Stimulated activated CD4-positive, alpha-beta T cell treated with anti-CD3 and anti-CD28 coated beads, Interleukin-15, amount 100 ng/mL, for 48 hours (primary cell): ENCODE measurements at places on chromosomes 13 and 19.

DNA sequence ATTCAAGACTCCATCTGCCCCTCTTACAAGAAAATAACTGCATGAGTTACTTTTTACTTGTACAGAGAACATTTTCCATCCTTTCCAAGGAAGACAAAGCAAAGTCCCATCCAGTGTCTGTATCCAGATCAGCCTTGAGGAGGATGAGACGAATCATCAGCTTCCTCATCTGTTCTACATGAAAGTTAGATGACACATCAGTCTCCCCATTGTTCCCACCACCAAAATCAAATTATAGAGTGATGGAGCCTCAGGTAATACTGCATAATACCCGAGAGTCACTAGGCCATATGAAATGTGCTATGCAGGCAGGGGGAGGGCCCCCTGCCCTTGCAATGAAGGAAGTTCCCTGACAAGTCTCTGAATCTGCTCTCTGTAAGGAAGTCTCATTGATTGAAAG lies 1244.6 kb upstream of the SLC10A2 start:
- no peak for DNase-seq

GRCh38 chr19:19697589-19697988 lies 28.9 kb downstream of the ZNF101 start:
- DNase-seq: no peak

DNA sequence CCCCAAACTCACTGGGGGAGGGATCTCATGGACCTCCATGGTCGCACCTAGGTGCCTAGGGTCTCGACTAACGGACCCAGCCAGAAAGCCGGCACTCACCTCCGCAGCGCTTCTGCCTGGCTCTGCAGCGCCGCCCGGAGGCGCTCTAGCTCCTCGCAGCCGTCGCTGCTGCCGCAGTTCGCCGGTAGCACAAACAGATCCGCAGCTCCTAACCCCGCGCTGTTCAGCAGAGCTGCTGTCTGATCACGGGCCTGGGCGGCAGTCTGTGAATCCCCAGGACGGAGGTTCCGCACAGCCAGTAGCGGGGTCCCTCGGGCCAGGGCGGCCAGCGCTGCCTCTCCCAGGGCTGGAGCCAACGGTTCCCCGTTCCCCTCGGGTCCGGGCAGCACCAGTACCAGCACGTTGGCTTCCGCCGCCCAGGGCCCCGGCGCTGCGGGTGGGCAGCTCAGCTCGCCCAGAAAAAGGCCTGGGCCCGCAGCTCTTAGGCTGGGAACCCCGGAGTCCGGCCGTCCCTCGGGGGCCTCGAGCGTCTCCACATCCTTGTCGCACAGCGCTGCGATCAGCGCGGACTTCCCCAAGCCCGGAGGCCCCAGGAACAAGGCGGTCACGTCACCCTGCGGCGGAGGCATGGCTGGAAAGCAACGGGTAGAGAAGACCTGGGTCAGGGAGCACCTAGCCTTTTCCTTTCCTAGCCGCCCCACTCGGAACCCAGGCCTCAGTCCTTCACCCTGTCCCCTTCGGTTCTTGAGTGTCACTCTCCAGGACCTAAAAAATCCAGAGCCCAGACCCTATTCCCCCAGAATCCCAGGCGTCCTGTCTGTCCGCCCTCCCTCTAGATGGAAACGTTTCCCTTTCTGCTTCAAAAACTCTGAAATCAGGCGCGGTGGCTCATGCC lies 977 bp downstream of the IRGQ start:
- peak; percentile 62 for DNase-seq

DNA sequence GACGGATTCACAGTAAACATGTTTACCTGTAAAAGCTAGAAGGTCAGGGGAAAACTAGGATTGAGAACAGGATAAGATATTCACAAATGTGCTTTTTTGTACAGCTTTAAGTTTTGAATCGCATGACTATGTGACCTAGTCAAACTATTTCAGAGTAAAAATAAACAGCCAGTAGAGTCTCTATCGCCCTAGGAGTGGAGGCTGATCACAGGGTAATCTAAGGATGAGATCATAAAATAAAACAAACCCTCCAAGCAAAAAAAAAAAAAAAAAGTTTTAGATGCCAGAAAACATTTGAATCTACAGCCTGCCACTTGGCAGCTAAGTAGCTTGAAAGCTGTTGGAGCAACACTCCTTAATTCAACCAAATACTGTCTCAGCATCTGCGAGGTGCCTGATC lies 26.8 kb downstream of the ZNF350 start:
- DNase-seq: no peak

- no peak for DNase-seq
Measured at GRCh38 chr13:93824286-93824685, 597.7 kb downstream of the GPC6 start.

DNA sequence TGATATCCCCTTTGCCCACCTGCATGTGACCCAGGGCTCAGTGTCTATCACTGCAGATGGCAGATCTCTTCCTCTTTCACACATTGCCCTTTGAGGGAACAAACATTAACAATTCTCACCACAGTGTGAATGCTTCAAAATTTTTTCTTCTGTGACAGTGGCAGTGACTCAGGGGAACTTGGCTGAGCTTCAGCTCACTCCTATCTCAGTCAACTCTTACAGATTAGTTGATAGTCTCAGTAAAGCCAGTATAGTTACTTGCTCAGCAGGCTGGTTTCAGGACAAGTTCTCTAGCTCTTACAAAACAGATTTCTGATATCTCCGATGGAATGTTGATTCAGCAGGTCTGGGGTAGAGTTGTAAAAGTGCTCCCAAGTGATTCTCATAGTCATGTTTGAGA lies 166.9 kb downstream of the DLEU7 start:
- no peak for DNase-seq

GRCh38 chr19:3146677-3147100 lies 10.9 kb downstream of the GNA15 start:
- peak; percentile 67 for DNase-seq

DNA sequence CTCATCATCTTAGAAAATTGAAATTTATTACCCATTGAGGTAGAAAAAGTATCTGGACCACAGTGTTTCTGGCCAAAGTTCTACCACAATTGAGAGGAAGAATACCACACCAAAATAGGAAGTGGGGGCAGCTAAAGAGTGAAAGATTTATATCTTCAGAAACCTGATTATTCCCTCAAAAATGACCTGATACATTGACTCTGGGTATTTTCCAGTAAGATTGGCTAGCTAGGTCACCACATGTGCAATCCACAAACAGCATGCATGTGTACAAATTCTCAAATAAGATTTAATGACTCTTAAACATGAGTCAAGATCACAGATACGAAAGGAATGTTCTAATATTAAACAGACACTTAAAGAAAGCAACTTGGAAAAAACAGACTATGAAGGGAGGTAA lies 1516.2 kb upstream of the PCDH20 start:
- no peak for DNase-seq
